ENCODE measurements at places on chromosomes 11 and 22.
A peak's percentile ranks its signal among the peaks of the same experiment; 100 is the strongest.

DNA sequence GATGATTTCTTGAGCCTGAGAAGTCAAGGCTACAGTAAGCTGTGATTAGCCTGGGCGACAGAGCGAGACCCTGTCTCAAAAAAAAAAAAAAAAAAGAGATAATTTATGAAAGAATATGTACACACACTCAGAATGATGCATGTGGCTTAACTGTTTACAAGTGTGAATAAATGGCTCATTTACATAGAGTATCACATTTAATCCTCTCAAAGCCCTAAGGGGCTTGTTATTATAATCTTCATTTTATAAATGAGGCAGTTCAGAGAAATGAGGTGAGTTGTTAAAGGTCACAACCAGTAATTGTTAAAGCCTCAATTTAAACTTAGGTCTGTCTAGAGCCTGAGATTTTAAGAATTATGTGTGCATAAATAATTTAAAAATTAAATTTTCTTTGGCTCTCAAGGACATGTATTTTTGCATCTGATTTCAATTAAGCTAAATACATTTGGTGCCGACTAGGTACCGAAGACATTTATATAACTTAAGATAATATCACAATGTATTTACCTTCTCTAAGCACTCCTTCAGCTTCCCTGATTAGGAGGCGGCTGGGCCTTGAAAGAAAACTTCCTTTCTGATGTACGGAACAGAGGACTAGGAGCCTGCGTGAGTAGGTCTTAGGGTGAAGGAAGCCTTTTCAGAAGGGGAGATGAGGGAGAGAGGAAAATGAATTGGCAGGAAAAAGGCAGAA lies 28.5 kb upstream of the DDX6 start:
- DNase-seq, result no peak

- no peak for DNase-seq
Observed at GRCh38 chr11:13434247-13435205, 28.5 kb downstream of the BTBD10 start.

DNA sequence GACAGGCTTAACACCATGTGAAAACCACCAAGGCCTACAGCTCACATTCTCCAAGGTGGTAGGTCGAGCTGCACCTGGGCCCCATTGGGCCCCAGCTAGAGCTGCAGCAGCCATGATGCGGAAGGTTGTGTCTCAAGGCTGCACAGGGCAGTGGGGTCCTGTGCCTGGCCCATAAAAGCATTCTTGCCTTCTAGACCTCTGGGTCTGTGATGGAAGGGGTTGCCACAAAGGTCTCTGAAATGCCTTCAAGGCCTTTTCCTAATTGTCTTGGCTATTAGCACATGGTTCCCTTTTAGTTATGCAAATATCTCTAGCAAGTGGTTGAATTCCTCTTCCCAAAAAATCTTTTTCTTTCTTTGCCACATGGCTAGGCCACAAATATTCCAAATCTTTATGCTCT lies 52.5 kb upstream of the C11orf58 start:
- no peak for DNase-seq

GRCh38 chr11:121671283-121672168 lies 218.8 kb upstream of the SORL1-AS1 start:
- no peak for DNase-seq

- no peak for DNase-seq
Observed at GRCh38 chr11:61278001-61278470, 17.1 kb downstream of the VWCE start.

- DNase-seq, result no peak
Observed at GRCh38 chr11:115775846-115776245, 271.6 kb upstream of the CADM1 start.

GRCh38 chr11:47254386-47254785 lies 3.4 kb upstream of the NR1H3 start:
- DNase-seq, result no peak

DNA sequence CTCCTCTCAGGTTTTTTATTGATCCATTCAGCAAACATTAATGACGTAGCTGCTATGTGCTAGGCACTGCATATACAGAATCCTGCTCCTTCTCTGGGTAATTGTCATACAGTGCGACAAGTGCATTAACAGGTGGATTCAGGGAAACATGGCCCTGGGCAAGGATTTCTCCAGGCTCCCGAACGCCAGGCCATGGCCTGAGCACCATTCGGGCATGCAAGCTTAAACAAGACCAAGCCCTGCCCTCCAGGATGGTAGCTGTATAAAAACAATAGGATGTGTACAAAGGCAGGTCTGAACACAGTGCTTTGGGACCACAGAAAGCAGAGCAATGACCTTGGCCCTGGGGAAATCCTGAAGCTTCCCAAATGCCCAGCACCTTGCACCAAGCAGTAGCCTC lies 9.1 kb upstream of the SYT7 start:
- no peak for DNase-seq

- DNase-seq, result no peak
Observed at GRCh38 chr11:30983143-30983542, 386.4 kb downstream of the DCDC1 start.

- DNase-seq, result no peak
Observed at GRCh38 chr11:13105237-13105844, 96.2 kb downstream of the RASSF10 start.

DNA sequence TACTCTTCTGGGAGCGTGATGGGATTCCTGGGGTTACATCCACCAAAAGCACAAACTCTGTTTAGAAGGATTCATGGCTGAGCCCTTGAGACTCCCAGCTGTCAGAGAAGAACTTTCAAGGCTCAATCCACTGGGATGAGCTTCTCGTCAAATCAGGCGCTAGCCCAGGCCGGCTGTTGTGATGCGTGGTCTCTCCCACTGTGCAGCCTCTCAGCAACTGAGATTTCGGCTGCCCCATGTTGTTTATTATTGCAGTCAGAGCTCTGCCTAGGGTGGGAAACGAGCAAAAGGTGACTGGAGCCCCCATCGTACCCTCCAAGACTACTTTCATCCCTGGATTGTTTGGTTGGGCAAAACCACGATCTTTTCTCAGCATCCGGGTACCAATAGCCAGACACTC lies 251.6 kb downstream of the ETS1 start:
- DNase-seq, result no peak

GRCh38 chr11:47591764-47592163 lies 2.4 kb downstream of the C1QTNF4 start:
- DNase-seq, result no peak

DNA sequence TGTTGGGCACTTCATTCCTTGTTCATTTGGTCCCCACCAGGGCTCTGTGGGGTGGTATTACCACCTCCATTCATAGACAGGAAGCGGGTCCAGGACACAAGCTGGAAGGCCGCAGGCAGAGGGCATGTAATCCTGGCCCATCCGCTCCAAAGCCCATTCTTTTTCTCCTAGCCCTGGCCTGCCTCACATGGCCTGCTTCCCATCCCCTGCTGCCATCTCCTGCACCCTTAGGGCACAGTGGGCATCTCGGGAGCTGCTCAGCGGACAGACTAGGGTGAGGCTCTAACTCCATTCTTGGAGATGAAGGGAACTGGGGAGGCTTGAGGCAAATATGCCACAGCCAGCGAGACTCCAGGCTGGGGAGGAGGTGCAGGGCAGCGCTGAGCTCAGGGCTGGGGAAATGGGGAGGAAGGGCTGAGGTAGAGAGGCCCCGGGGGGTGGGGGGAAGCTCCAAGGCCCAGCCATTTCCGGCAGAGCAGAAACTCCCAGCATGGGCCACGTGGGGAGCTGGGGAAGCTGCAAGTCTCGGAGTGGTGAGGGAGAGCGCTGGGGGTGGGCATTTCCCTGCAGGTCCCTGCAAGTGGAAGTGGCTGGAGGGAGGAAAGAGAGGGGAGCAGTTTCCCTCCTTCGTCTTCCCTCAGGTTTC lies 14.3 kb upstream of the BCL9L start:
- peak; percentile 38 for DNase-seq

GRCh38 chr22:50606165-50606945 lies 5.8 kb downstream of the MAPK8IP2 start:
- DNase-seq, result no peak

- no peak for DNase-seq
Observed at GRCh38 chr22:47380692-47381091, 618.2 kb downstream of the TBC1D22A start.

DNA sequence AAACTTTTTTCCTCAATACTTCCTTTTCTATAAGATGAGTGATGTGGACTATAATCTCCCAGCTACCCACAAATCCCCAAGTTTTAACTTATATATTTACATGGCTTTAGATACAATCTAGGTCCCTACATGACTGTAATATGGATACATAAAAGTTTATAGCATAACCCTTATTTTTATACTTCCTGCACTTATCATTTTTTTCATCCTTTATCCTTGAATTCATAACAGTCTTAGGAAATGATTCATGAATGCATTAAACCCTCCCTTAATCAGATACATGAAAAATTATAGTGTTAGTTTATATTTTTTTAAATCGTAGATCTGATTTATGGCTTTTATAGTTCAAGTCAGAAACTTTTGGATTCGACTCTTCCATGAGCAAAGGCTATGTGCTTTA lies 195.8 kb downstream of the MAML2 start:
- no peak for DNase-seq

- no peak for DNase-seq
Observed at GRCh38 chr11:120121336-120121735, 16.6 kb downstream of the TRIM29 start.

DNA sequence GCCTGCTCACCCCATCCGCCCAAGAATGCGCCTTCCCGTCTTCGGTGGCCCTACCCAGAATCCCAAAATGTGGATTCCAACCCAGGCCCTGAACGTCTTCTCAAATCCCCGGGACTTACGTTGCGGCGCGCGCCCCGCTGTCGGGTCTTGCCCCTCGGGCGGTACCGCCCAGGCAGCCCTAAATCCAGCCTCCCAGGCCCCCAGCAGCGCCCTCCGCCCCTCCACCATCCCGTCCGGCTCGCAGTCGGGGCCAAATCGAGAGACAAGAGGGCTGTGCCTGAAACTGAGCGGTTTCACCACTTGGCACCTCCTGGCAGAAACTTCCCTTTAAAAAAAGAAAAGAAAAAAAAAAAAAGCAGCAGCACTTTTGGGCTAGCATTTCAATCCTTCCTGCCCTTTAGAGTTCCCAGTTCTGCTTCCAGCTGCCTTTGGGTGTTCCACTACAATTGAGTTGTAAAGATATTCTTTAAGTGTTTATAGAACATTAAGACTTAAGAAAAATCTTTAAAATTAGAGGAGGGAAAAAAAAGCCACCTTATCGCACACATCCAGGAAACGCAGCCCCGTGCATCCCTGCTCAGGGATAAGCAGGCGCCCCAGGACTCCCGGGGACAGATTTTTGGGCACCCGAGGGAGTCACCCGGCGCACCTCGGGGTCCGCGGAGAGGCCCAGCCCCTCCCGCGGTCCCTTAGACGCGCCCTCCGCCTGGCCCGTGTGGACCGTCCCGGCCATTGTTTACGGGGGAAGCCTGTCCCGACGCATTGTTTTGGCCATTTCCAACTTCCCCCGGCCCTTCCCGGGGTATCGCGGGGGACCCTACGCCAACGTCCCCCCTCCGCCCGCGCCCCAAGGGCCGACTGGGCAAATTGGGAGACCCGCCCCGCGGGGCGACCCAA lies 57.6 kb downstream of the KCNJ4 start:
- no peak for DNase-seq

- no peak for DNase-seq
Observed at GRCh38 chr11:47111318-47111804, 65.3 kb downstream of the ARFGAP2 start.

DNA sequence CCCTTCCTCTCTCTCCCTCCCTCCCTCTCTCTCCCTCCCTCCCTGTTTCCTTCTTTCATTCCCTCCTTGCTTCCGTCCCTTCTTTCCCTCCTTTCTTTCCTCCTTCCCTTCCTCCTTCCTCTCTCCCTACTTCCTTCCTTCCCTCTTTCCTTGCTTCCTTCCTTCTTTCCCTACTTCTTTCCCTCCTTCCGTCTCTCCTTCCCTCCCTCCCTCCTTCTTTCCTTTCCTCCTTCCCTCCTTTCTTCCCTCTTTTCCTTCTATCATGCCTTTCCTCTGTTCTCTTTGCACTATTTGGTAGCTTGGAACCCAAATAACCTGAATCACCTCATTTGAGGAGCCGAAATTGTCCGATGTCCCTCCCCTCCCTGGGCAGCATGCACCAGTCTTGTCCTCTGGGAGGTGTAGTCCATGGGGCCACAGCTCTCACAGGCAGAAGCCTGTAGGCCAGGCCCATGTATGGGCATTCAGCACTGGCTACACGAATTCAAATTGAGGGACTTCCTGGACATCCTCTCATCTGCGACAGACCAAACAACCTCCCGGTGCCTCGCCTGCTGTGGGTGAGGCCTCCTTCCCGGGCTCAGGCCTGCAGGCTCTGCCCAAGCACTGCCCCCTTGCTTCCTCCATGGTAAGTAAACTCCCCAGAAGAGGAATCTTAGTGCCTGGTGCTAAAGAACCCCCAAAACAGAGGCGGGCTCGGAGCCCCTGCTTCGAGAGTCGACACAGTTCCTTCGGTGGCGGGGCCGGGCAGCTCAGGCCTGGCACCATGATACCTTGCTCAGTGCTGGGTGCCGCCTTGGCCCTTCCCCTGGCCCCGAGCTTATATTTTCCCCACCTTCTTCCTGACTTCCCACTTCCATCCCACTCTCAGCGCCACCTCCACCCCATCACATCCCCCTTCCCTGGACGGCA lies 454.1 kb upstream of the CADM1 start:
- DNase-seq, result no peak

GRCh38 chr22:40055143-40055883 lies 60.6 kb downstream of the FAM83F start:
- peak; percentile 25 for DNase-seq

DNA sequence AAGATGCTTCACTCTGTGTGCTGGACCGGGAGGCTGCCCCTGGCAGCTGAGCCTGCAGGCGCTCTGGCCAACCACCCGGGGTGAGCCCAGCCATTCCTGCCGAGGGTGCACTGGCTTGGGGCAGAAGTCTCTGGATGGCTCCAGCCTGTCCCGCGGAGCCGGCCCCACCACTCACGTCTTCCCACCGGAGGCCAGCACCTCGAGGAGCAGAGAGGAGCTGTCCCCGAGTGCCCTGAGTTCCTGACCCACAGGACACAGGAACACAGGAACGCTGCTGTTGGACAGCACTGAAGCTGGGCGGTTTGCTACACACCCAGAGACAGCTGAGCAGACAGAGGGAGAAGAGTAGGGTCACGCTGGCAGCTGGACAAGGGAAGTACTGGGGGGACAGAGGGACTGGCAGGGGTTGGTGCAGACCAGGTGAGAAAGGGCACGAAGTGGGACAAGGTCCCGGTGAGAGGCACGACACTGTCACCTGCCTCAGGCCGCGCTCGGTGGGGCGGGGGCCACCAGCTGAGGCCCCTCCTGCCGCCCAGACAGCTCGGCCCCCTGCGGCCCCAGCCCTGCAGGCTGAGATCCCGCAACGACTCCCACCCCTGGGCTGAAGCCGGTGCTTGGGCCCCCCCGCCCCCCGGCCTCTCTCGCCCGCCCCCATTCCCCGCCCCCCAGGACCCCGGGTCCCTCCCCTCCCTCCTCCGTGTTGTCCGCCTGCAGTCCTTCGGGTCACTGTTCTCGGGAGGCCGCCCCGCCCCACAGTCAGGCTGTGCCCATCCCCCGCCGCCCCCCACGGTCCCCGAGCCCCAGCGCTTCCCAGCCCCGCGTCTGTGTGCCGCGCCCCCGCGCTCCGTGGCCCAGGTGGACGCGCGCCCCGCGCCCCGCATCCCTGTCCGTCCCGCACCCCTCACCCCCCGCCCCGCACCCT lies 624 bp upstream of the B4GALNT4 start:
- DNase-seq, result no peak

DNA sequence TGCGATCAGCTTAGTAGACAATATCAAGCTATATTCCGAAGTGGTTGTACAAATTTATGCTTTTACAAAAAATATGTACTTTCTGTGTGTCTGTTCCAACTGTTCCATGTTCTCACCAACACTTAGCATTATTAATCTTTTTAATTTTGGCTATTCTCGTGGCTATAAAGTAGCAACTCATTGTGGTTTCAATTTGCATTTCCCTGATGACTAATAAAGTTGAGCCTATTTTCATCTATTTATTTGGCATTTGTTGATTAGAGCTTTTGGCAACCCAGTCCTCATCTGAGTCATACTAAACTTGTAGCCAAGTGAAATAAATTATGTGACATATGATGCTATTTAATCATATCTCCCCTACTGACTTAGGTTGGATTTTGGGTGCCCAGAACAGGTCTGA lies 115.9 kb downstream of the FBXO7 start:
- DNase-seq, result no peak
